ENCODE measurements at places on chromosomes 13 and 19.

GRCh38 chr13:38960175-38960574 lies 30.5 kb downstream of the STOML3 start:
- DNase-seq, result no peak

GRCh38 chr13:102443249-102443648 lies 41.4 kb upstream of the FGF14 start:
- DNase-seq, result no peak

GRCh38 chr19:19602136-19602712 lies 16.3 kb downstream of the PBX4 start:
- DNase-seq, result no peak

- no peak for DNase-seq
Measured at GRCh38 chr19:31863122-31863521, 482.3 kb upstream of the ZNF507 start.

DNA sequence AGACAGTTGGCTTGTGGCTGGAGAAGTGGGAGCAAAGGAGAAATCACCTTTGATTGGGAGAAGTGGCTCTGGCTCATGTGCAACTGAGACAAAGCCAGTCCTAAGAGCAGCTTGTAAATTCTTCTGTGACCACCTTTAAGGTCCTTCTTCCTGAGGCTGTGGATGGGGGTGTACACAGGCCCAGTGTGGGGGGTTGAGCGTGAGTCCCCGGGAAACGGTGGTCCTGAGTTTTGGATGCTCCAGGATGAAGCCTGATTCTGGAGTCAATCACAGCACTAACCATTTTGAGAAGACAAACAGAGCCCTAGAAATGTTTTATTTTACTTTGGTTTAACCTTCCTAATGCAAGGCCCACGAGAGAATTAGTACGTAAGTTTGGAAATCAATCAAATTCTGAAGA lies 3.9 kb upstream of the CEBPA start:
- no peak for DNase-seq

DNA sequence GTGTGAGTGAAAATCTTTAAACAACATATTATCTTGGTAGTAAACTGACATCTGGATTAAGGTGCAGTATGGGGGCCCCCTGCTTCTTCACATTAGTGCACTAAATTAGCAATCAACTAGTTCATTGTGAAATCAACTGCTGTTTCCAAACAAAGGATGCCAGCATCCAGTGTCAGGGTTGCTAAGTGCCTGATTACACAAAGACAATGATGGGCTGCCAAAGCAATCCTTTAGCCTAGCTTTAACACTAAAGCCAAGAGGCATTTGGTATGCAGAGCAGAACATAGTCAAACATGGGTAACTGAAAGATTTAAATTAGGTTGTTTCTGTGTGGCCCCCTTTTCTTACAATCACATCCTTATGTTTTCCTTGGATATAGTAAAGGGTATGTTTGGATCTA lies 543.1 kb upstream of the SLITRK5 start:
- DNase-seq, result no peak

- DNase-seq, result no peak
Measured at GRCh38 chr13:69450245-69450644, 657.4 kb upstream of the ATXN8OS start.

GRCh38 chr19:805600-806550 lies 8.6 kb downstream of the PTBP1 start:
- no peak for DNase-seq

GRCh38 chr19:51430221-51430620 lies 12.8 kb upstream of the SIGLEC10 start:
- no peak for DNase-seq

DNA sequence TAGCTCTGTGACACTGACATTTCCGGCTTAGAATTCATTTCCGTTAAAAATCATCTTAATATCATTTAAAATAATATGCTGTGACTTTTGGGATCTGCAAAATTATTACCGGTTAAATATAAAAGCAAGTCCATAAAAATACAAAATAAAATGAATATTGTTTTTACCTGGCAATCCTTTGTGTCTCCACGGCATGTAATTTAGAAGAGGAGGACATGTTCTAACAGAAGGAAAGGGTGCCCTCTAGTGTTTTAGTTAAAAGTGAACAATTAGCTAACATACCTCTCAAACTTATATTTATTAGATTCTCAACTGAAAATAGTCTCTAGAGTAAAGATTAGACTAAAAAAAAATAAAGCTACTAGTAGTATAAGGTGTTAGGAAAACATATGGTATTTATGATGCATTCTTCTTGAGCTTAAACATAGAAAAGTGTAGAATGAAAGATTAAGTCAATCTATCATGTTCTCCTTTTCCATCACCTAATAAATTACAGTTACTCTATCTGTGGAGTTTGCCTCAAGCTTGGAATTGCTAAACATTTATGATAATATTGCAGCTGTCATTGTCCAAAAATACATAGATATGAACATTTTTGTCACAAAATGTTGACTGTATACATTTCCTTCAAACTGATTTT lies 676.7 kb upstream of the SPRY2 start:
- no peak for DNase-seq

DNA sequence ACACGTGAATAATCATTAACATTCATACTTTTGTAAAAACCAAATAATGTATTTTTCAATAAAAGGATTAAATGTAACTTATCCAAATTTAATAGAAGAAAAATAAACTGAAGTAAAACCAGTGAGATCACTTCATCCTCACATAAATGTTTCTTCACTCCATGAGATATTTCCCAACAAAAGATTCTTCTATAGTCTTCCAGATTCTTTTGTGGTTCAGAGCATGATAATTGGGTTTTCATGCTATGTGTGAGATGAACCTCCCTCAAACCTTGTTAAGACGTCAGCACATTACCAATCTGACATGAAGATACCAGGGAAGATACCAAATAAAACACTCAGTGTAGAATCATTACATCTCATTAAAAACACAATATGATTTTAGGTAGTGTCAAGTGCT lies 62.9 kb upstream of the OXGR1 start:
- no peak for DNase-seq

GRCh38 chr13:29902632-29903305 lies 52.4 kb upstream of the UBL3 start:
- DNase-seq, result no peak

All from activated CD8-positive, alpha-beta memory T cell treated with anti-CD3 and anti-CD28 coated beads for 48 hours (primary cell).